ENCODE measurements at places on chromosomes 7 and 10.

DNA sequence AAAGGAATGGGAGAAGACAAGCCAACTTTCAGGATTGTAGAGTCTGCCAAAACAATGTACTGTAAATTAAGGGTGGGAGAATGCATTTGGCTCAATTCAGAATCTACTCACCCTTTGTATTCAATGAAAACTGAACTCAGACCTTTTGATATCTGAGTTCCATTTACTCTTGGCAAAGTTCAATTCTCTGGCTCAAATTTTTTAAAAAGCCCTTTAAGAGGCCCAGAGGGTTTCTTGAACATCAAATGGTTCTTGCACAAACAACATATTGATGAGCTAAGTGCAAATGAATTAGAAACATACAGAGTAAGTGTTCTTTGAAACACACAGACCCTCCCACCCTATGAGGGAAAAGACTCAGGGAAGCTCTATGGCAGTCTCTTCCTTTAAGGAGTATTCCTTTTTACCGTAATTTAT, 5.2 kb upstream of the XPNPEP1 start:
- DNase-seq: peak; percentile 61

DNA sequence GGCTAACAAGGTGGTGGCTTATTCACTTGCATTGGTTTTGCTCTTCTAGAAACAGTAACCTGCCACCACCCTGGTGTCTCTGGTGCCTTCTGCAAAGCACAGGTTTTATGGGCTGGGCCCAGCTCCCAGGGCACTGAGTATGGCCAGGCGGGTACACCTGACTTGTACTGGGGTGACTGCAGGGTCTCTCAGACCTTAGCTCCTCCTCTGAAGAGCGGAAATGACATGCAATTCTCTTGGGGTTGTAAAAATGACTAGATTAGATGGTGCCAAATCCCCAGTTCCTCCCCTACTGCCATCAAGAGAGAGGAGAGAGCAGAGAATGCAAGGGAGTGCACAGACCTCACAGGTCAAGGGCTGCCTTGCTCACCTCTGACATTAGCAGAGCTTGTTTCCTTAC, 14.7 kb downstream of the ESYT2 start:
- DNase-seq: no peak

GRCh38 chr10:7756360-7756992, 31.3 kb downstream of the KIN start:
- DNase-seq: peak; percentile 23

DNA sequence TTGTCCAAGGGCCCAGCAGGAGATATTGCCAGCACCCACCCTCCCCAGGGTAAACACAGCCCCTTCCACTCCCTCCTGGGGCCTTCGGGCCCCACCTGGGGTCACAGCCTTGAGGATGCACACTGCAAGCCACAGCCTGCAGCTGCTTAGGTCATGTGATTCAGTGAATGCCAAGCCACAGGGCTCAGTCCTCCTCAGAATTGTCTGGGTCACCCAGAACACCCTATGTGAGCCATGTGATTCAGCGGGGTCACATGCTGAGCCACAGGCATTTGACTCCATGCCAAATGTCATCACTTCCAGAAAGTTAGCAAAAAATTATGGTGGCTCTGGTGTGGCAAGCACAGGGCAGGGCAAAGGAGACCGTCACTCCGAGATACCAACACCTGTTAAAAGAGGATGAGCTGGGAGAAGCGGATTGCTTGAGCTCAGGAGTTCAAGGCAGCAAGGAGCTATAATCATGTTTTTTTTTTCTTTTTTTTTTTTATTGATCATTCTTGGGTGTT, 17.2 kb upstream of the PSAP start:
- peak; percentile 83 for DNase-seq

- DNase-seq: no peak
These were observed 51.1 kb downstream of the PRF1 start for GRCh38 chr10:70551466-70551865.

- peak; percentile 15 for DNase-seq
These were observed 581 bp downstream of the FAM3C start for GRCh38 chr7:121395494-121395960.

GRCh38 chr10:48749254-48749787, 64.6 kb downstream of the WDFY4 start:
- no peak for DNase-seq

Data from AG10803 (cell line).